ENCODE measurements at places on chromosomes 16 and 17.

GRCh38 chr17:63798572-63799106 lies 24.7 kb downstream of the DDX42 start:
- DNase-seq: no peak

GRCh38 chr16:54829691-54830090 lies 101.0 kb upstream of the IRX5 start:
- DNase-seq: no peak

DNA sequence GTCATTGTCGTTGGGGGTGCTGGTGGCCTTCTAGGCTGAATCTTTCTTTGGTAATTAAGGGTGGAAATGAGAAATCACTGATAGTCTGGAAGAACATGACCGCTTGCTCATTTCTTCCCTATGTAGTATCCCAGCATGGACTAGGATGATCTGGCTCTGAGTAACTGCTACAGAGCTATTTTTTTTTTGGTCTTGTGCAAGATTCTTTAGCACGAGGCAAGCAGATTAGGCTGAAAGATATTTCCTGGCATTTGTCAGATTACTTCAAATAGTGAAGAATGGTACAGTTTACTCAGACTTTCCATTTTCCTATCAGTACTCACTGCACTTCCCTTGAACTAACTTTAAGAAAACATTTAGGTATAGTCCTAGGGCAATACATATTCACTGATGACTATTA lies 89.0 kb downstream of the SYCE1L start:
- DNase-seq: no peak

GRCh38 chr16:76926595-76926994 lies 264.4 kb upstream of the MON1B start:
- no peak for DNase-seq

DNA sequence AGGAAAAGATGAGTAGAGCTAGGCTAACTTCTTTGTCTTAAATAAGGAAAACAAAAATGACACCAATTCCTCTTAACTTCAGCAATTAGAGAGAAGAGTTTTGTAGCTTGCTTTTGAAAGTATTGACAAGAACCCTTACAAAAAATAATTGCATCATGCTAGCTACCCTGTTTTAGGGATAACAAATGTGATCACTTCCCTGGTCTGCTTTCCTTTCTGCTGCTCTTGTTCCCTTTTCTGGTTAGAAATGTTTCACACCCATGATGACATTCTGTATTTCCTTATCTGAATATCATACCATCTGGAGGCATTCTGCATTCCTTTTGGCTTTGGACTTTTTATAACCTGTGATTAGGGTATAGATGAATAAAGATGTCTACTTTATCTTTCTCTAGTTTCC lies 9.9 kb upstream of the SMIM36 start:
- DNase-seq: no peak

- DNase-seq: no peak
Measured at GRCh38 chr17:75128694-75129505, 2.6 kb downstream of the NT5C start.

- DNase-seq: no peak
Measured at GRCh38 chr16:47966325-47966724, 189.5 kb downstream of the ABCC12 start.

GRCh38 chr16:78490847-78491246 lies 391.4 kb downstream of the WWOX start:
- DNase-seq: no peak

DNA sequence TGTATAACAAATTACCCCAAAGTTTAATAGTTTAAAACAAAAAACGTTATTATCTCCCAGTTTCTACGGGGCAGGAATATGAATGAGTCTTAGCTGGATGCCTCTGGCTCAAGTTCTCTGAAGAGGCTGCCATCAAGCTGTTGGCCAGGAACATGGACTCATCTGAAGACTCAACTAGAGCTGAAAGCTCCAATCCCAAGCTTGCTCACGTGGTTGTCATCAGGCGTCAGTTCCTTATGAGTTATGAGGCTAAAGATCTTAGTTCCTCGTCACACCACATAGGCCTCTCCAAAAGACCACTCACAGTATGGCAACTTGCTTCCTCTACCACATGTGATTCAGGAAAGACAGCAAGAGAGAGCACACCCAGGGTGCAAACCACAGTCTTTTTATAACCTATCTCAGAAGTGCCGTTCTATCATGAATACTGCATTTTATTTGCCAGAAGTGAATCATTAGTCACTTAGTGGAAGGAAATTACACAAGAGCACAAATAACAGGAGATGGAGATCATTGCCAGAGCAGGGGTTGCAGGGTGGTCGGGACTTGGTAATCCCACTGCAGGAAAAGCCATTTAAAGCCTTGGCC lies 48.7 kb upstream of the NLK start:
- DNase-seq: no peak

- DNase-seq: no peak
Measured at GRCh38 chr16:56580391-56581048, 8.8 kb upstream of the MT3 start.

DNA sequence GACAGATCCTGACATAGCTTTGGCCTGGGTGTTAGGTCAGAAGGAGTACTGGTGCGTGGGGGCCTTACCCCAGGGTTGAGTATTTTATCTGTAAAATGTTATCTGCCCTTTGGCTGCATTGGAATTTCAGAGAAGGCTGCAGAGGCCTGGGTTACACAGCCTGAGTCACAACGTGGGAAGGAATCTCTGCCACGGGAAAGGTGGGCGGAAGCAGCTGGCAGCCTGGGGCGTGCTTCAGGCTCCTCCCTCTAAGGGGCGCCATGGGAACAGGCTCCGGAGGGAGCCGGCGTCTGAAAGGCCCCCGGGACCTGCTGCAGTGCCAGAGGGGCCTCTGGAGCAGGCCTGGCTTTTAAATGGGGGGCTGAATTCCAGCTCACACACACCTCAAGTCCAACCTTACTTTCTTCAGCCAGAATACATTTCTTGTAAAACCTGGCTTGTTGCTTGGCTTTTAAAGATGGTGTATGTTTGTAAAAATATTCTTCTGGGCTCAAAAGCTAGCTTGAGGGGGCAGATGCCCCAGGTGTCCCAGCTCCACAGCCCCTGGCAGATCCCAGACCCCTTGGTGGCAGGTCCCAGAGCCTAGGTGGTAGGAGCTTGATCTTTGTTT lies 142.2 kb downstream of the RAB11FIP4 start:
- DNase-seq: peak; percentile 48

GRCh38 chr16:1109648-1110047 lies 13.6 kb upstream of the C1QTNF8 start:
- DNase-seq: no peak

DNA sequence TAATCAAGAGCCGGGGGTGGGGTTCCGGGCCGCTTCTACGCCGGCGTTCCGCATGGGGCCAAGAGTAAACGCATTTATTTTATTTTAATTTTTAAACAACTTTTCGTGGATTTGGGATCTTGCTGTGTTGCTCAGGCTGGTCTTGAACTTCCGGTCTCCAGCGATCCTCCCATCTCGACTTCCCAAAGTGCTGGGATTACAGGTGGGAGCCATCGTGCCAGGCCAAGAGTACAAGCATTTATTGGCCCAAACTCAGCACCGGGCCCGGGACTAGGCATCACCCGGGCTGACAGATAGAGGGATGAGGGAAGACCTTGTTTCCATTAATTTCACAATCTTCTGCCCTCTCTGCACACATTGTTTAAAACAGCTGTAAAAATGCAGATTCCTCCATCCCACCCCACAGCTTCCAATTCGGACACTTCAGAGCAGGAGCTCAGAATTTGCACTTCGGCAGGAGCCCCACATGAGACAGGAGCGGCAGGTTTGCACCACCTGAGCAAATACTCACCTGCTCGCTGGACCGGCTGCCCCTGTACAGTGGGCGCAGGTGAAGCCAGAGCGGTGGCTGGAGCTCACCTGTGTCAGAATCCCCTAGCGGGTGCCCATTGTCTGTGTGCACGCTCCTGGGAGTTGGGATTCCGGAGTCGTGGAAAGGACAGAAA lies 663 bp upstream of the GINS2 start:
- DNase-seq: no peak

Measured in small intestine (tissue), 16 donors.